ENCODE measurements at places on chromosomes 5 and 9.
A peak's percentile ranks its signal among the peaks of the same experiment; 100 is the strongest.

DNA sequence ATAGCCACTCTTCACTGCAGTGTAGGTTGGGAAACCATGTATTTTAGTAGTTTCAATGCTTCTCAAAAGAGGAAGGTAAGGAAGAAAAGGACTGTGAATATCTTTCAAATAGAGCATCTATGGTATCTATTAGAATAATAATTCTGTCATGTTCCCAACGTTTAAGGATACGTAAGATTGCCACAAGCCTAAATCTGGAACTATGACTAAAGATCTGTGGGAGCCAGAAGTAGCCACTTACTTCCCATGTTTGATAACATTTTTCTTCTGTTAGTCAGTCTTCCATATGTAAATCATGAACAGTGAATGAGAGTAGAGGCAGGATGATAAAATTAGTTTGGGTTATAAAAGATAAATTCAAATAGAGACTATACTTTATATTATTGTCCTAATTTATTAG is 16.3 kb upstream of the MROH2B start:
- no peak for DNase-seq

GRCh38 chr5:72427016-72427415 is 80.2 kb downstream of the ZNF366 start:
- no peak for DNase-seq

DNA sequence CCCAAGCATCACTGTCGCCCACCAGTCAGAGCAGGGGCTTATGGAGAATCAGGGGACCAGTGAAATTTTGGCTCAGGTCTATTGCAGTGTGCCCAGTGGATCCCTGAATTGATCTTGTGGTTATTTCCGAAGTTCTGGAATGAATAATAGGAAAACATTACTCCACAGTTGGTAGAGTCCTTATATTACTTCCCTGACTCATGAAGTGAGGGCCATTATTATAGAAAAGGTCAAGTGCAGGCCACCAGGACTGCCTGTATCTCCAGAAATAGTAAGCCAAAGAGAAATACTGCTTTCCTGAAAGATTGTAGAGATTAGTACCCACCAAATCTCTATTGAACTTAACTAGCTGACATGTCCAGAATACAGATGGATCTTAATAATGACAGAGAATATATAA is 335.0 kb downstream of the NPR3 start:
- DNase-seq, result no peak

GRCh38 chr9:111180811-111181210 is 142.5 kb upstream of the LPAR1 start:
- no peak for DNase-seq

DNA sequence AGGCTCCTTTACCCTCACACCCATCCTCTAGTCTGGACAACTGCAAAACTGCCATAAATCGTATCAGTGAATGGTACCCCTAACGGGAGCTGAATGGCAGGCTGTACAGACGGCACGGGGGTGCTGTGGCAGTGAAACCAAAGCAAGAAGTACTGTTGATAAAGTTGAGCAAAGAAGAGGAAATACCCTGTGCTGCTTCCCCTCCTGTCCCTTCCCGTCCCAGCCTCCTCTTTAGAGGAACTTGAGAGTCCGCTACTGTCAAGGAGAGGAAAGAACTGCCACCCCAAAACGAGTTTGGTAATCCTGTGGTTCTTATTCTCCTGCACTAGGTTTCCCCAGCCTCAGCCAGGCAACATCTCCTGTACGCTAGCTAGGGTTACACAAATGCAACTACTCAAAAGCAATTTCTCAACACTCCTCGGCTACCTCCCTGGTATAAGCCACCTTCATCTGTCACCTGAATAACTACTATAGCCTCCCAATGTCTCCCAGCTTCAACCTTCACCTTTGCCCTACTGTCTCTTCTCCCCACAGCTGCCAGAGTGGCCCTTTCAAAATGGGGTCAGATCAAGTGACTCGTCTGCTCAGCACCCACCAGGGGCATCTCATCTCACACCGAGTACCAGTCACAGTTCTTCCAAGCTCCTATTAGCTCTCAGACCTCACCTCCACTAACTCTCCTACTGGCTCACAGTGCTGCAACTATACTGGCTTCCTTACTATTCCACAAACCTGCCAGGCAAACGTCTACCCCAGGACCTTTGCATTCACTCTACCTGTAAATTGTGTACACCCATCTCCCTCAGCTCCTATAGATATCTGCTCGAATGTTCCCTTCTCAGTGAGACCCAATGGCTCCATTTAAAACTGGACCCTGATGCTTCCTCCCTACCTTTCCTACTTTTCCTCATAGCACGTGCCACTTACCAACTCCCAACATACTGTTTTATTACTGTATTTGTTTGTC is 4.1 kb downstream of the GLRX start:
- DNase-seq, result no peak

DNA sequence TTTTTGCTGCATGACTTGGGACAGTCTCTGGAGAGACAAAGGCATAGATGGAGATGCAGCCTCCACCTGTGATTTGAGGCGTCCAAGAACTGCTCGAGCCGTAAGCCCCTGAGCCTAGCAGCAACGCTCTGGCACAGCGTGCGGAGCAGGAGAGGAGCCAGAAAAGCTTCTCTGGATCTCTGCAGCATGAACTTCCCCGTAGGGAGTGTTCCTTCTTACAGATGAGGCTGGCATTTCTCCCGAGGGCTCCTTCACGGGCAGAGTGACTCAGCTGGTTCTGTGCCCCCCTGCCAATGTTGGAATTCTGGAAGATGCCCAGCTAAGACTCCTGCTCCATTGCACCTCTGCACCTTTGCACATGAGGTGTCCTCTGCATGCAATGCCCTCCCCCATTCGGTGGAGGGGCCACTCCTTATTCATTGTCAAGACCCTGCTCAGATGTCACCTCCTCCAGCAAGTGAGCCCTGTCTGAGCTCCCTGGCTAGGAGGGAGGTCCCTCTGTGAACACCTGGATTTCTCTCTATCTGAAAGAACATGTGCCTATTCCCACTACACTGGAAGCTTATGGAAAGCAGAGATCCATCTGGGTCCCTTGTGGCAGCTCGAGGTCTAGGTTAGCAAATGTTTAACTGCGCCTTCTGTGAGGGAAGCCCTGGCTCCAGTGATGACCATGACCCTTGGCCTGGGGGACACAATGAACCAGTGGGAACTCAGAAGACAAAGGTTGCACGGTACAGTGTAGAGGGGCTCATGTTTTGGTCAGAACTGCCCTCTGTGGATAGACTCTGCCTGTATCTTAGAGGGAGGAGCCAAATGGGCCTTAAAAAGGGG is 39.6 kb downstream of the SH3PXD2B start:
- DNase-seq, result no peak

DNA sequence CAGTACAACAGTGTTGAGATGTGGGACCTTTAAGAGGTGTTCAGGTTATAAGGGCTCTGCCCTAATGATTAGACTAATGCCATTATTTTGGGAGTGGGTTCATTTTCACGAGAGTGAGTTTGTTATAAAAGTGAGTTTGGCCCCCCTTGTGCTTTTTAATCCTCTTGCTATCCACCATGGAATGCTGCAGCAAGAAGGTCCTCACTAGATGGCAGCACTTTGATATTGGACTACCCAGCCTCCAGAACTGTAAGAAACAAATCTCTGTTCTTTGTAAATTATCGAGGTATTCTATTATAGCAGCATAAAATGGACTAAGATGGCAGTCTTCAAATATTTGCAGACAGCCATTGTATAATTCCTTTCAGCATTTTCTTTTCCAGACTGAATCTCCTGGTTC is 212.4 kb downstream of the LRRC70 start:
- DNase-seq, result peak; percentile 19

- DNase-seq, result peak; percentile 79
Measured at GRCh38 chr5:149828161-149829011, 98.3 kb downstream of the PPARGC1B start.

GRCh38 chr5:618450-618849 is 6.3 kb downstream of the CEP72 start:
- no peak for DNase-seq

GRCh38 chr9:110979636-110980035 is 58.6 kb downstream of the LPAR1 start:
- no peak for DNase-seq

DNA sequence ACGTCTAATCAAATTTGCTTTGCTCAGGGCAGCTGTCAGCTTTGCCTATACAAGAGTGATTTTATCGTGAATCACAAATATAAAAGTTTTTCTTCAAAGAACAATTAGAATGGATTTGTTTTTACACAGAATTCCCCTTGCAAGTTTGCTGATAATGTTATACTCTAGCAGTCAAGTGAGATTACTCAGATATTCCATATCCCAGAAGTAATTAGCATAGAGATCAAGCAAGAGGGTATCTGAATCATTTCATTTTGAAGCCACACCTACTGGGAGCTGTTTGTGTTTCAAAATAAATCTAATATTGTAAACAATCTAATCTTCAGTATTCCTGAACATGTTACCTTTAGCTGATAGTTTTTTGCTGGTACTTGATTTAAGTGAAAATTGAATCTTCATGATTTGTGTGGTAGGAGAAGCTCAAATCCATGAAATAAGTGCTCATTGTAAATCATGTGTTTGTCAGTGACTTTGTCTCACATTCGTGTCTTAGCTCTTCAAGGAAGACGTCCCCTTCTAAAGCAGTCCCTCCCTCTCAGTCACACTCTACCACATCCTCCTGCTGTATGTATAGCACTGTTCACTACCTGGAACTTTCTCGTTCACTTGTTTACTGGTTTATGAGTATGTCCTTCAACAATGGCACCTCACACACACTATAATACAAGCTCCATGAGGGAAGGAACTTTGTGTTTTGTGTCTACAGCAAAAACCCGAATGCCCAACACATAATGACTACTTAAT is 3.3 kb upstream of the TTC39B start:
- no peak for DNase-seq

- DNase-seq, result no peak
Measured at GRCh38 chr5:112635276-112635675, 102.4 kb upstream of the APC start.

DNA sequence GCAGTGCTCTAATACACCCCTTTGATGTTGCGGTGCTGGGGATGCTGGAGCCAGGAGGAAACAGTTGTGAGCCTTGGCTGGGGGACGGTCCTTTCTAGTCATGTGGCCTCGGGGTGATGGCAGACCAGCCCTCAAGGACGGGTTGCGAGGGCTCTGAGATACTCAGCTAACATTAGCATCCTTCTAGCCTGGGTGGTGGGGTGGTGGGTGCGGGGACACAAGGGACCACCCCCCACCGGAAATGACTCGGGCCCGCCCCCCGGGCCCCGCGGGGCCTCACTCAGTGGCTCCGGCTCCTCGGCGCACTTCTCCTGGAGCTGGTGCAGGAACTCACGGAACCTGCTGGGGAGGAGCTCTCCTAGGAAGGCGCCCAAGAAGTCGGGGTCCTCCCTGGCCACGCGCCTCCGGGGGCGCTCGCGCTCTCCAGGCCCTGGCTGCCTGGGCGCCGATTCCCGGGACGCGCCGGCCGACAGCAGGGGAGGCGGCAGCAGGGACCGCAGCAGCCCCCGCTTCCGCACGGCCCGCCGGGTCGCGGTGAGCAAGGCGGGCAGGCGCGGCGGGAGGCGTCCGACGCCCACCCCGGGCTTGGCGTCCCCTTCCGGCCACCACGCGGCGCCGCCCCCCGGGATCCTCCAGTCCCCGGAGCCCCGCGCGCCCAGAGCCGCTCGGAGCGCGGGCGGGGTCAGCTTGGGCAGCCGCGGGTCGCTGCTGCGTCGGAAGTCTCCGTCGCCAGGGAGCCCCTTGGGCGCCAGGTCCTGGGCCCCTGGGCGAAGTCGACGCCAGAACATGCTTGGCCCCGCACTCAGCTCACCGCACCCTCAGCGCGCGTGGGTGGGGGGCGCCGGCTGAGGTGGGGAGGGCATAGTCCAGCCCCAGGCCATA is 873 bp downstream of the C9orf50 start:
- no peak for DNase-seq

GRCh38 chr5:74285675-74286280 is 354.8 kb downstream of the ENC1 start:
- DNase-seq, result no peak

DNA sequence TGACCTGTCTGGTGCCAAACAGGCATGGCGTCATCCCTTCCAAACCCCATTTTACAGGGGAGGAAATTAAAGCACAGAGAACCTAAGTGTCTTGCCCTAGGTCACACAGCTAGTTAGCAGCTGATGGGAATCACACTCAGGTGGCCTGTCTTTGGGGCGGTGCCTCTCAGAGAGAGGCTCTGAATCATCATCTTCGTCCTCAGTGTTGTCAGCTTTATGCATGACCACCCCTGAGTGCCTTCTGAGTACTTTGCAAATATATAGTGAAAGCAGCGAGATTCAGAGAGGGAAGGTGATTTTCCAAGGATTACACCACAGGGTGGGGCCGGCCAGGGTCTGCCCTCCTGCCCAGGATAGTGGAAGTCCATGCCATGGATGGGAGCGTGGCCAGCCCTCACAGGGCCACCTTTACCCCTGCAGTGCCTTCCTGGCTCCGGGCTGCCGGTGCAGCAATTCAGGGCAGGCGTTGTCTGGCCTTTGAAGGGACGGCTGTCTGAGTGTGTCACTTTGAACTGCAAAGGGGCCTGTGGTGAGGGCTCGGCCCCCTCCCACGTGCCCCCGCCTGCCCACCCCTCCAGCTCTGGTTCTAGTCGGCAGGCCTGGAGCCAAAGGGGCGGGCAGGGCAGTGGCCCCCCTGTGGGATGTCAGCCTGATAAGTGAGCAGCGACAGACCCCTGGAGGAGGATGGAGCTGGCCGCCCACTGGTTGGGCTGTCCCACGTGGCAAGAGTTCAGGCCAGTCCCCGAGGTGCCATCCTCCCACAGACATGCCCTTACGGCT is 16.9 kb downstream of the LMX1B start:
- DNase-seq, result no peak

GRCh38 chr9:127172066-127172707 is 49.8 kb upstream of the ANGPTL2 start:
- no peak for DNase-seq

- DNase-seq, result no peak
Measured at GRCh38 chr5:37808945-37809344, 30.9 kb downstream of the GDNF start.
